ENCODE measurements at places on chromosomes 11 and 22.

DNA sequence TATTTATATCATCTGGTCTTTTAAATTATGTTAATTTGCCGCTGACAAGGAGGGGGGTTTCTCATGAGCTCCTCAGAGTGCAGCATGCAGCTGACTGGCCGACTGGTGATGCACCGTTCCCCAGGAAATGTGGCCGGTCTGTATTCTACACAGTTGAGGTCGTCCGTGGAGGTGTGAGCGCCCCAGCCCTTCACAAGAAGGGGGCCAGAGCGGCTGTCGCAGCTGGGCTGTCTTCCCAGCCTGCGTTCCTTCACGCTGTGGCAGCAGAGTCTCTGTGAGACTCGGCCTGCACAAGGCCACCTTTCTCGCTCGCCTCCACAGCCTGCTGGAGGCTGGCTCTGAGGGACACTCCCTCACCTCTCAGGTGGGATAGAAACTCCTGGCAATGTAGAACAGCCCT is 43.2 kb downstream of the AP2A2 start:
- DNase-seq = no peak

- no peak for DNase-seq
Measured at GRCh38 chr11:39741066-39741465, 1718.4 kb downstream of the LRRC4C start.

DNA sequence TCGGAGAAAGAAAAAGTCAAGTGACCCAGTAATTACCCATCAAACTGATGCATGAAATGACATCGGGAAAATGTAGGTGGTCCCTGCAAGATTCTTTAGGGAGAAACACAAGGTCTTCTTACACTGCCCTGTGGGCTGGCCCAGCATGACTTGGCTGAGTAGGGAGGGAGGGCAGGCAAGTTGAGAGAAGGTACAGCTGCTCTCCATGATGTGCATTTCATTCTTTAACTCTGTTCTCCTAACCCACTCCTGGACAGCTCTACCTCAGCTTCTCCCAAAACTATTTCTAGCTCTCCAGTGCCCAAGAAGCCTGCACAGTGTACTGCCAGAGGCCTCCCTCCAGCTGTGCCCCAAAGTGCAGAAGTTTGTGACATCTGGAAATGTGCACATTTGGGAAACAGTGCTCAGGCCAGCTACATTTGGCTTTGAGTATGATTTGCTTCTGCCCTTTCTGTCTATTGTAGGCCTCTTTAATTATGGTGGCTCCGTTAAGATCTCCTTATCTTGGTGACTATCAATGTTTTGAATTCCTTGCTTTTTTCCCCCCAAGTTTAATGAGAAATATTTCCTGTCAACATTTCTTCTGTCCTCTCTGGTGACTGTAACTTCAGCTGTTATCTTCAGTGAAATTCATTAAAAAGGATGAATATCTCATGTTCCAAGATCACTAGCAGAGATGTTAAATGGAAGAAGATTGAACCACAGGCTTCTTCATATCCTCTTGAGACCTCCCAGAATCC is 26.7 kb upstream of the PRSS23 start:
- no peak for DNase-seq

- peak; percentile 91 for DNase-seq
Measured at GRCh38 chr11:119432484-119433357, 9.7 kb upstream of the THY1 start.

GRCh38 chr11:69598147-69598546 is 42.8 kb upstream of the CCND1 start:
- DNase-seq = no peak

DNA sequence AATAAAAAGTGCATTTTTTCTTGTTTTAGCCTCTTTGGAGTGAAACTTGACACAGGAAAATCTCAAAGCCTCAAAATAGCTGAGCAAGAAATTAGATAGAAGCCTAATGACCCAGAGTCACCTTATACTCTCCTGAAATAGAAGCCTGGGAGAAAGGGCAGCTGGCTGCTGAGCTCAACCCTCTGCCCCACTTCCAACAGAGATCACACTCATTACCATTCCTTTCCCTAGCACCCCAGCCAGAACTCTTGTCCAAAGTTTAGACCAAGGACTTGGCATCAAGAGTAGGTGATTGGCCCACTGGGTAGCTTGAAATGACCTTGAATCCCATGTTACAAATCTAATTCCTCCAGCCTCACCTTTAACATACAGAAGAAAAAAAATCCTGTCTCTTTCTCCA is 62.7 kb upstream of the AMOTL1 start:
- peak; percentile 31 for DNase-seq

- no peak for DNase-seq
Measured at GRCh38 chr11:73114835-73115220, 27.3 kb downstream of the FCHSD2 start.

DNA sequence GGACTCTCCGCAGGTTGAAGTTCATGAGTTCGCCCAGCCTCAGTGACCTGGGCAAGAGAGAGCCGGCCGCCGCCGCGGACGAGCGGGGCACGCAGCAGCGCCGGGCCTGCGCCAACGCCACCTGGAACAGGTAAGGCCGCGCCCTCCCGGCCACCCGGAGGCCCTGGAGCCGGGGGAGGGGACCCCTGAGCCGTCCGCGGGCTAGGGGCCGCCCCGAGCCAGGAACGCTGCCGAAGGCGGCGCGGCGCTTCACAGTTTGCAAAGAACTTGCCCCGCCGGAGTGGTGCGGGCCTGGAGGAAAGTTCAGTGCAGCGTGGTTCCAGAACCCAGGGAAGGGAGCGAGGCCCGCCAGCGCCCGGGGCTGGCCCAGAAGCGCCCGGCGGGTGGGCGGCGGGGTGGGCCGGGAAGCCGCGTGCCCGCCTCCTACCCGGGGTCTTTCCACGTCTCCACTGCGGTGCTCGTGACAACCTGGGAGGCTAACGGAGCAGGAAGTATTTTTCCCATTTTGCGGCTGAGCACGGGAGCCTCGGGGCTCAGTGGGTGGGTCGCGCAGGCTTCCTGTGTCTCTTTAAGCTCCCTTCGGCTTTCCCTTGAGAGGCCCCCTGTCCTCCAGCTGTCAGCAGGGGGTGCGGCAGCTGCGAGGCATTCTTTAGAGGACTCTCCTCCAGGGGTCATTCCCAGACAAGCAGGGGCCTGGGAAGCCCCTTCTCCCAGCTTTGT is 635 bp downstream of the PRR5 start:
- peak; percentile 43 for DNase-seq

GRCh38 chr22:28442711-28443525 is 236.7 kb downstream of the TTC28 start:
- peak; percentile 85 for DNase-seq

- DNase-seq = no peak
Measured at GRCh38 chr11:36534276-36534840, 24.3 kb upstream of the TRAF6 start.

DNA sequence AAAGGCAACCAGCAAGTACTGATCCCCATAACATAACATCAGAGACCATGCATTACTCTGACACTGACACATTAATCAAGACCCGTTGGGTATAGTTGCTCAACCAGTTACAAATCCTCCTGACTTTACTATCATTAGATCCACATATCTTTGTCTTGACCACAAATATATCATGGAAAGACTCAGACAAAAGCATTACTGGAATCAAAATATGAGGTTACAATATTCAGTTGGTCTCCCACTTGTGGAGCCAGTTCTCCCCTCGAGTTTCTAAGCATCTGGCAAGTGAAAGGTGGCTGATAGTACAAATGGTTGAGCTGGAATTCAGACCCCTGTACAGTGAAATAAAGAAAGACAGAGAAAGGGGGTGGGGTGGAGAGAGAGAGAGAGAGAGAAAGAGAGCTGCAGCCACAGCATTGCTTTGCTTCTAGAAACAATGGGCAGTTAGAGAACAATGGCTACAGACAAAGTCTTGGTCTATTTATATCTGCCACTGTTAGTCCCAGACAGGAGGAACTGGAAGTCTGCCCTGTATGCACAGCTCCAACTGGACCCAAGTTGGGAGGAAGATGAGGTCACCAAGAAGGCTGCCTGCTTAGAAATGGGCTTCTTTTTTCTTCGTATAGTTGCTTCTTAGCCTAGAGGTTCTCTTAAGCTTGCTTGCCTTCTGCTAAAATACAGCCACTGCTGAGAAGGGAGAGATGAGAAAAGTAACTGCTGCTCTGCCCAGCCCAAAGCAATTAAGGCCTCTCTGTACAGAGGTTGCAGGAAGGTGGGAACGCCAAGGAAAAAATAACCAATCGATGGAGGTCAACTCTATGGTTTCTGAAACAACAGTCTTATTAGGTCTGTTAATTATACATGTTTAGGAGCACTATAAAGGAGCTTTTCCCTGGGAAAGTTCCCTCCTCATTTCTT is 85.5 kb downstream of the ETS1 start:
- DNase-seq = peak; percentile 78

GRCh38 chr22:28771195-28771791 is 1.2 kb upstream of the CCDC117 start:
- DNase-seq = no peak

- DNase-seq = no peak
Measured at GRCh38 chr11:45930031-45930794, 7.8 kb downstream of the LARGE2 start.

- no peak for DNase-seq
Measured at GRCh38 chr11:34844463-34845112, 71.6 kb downstream of the APIP start.

- no peak for DNase-seq
Measured at GRCh38 chr11:88689548-88690240, 352.2 kb upstream of the CTSC start.

DNA sequence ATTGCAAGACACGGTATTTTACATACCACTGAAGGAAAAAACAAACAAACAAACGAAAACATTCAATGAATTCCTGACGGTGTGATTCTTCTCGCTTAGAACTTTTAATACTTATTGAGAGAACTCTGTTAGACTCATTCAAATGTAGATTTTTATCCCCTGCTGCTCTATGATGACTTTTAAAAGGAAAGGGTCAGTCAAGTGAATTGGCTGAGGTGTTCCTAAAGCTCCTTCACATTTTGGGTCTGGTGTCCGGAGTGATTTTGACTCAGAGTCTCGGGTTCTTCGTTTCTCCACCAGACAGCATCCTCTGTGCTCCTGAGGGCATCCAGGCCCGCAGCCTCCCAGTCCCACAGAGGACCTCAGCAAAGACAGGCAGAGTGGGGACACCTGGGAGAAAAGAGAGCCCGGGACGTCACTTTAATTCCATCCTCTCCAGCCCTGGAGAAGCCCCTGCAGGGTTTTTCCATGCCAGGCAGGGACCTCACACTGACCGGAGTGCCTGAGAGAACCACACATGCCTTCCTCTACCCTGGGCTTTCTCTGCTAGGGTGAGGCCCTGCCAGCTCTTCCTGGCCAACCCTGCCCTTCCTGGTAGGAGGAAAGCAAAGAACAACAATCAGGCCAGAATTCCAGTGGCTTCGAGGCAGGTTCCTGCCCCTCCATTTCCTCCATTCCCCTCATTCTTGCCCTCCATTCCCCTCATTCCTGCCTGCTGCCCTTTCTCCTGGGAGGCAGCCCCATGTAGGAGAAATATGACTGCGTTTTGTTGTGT is 1.4 kb upstream of the CSF2RB start:
- DNase-seq = no peak

DNA sequence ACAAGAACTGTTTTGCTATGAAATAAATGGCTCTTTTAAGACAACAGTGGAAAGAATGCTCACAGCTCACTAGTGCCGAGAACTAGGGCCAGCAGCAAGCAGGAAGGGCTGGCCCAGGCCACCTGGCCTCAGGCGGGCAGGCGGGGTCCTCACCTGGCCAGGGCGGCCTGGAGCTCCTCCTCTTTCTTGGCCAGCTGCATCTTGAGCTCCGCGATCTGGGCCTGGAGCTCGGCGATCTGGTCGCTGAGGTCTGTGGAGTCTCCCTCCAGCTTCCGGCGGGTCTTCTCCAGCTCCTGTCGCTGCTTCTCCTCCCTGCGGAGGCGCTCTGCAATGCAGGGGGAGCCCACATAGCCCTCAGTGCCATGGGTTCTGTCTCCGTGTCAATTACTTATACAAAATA is 43.8 kb downstream of the APOL1 start:
- DNase-seq = no peak

DNA sequence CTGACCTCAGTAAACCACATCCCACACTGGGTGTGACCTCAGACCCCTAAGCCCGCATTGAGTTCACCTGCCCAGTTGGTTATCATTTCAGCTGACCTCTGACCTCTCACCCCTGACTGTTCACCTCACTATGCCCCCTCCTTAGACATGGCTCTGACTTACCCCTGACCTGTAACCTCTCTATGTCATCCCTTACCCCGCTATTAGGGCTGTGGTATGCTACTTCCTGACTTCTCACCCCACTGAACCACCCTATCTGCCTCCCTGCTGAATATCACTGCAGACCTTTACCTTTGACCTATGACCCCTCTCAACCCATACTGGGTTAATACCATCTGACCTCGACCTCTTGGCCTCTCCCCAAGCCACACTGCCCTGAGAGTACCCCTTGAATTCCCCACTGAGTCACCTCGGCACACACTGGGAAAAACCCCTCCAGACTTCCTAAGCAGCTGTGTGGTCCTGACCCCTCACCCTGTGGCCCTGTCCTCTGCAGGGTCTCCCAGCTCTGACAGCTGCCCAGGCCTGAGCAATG is 8.3 kb downstream of the PLCB3 start:
- DNase-seq = no peak

- DNase-seq = peak; percentile 75
Measured at GRCh38 chr22:17576470-17576869, 13.2 kb downstream of the SLC25A18 start.

- no peak for DNase-seq
Measured at GRCh38 chr11:111526501-111526900, 11.9 kb downstream of the HOATZ start.

DNA sequence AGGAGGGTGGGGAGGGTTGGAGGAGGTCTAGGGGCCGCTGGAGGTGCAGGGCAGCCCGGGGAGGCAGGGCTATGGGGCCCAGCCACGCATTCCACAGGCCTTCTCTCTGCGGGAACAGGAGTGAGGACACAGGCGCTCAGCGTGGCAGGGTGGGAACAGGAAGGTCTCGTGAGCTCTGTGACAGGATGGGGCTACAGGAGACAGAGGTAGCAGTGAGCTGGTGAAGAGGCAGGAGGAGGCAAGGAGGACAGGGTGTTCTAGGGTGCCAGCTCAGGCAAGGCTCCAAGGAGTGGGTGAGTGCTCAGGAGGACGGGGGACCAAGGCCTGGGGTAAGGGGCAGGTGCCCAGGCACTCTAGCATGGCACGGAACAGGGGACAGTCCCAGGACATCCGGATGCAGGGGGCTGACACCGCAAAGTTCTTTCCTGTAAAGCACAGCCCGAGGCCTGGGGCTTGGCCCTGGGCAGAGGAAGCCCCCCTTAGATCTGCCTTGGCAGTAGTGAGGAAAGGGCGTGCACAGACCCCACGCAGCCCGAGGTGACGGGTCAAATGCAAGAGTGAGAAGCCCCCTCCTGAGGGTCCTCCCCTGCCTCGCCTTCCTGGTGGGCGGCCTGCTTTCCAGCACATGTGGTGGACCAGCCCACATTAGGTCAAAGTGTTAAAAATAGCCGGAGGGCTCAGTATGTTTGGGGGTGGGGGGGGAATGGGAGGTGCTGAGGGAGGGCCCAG is 4.7 kb upstream of the NEAT1 start:
- DNase-seq = no peak

GRCh38 chr11:60211206-60211605 is 28.3 kb upstream of the MS4A6A start:
- DNase-seq = no peak

- no peak for DNase-seq
Measured at GRCh38 chr22:26401726-26402125, 27.3 kb upstream of the ASPHD2 start.

Data from muscle of back (tissue), 13 donors.